ENCODE measurements at places on chromosomes 1 and 21.

GRCh38 chr1:184082541-184083415, 31.2 kb downstream of the TSEN15 start:
- DNase-seq = no peak

DNA sequence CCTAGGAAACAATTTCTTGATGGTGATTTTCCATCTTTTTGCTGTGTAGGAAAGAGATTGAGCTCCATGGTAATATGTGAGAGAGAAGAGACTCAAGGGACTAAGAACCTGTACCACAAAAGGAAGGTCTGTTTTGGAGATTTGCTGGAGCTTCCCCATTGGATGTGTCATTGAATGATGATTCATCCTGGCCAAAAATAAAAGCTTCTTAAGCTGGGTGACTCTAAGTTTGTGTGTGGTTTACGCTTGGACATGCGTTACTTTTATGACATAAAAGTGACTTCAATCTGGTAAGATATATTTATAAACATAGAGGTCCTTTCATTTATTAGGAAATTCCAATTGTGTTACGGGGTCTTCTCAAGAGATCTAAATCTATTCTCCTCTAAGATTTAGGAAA, 17.4 kb upstream of the IL19 start:
- DNase-seq = no peak

DNA sequence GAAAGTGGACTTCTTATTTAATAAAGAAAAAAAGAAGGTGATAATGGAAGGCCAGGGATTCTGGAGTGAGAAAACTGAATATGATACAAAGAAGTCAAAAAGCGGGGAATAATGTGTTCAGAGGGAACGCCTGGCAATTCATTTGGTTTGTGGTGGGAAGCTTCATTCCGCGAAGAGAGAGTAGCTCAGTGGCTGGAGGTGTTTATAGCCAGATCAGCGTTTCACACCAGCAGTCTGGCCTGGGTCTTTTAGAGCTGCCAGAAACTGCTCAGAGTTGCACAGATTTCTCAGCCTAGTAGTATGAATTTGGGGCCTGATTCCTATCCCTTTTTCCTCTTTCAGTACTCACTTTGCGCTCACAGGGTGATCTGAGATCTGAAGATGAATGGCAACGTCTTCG, 67.8 kb upstream of the IPO9 start:
- DNase-seq = no peak

DNA sequence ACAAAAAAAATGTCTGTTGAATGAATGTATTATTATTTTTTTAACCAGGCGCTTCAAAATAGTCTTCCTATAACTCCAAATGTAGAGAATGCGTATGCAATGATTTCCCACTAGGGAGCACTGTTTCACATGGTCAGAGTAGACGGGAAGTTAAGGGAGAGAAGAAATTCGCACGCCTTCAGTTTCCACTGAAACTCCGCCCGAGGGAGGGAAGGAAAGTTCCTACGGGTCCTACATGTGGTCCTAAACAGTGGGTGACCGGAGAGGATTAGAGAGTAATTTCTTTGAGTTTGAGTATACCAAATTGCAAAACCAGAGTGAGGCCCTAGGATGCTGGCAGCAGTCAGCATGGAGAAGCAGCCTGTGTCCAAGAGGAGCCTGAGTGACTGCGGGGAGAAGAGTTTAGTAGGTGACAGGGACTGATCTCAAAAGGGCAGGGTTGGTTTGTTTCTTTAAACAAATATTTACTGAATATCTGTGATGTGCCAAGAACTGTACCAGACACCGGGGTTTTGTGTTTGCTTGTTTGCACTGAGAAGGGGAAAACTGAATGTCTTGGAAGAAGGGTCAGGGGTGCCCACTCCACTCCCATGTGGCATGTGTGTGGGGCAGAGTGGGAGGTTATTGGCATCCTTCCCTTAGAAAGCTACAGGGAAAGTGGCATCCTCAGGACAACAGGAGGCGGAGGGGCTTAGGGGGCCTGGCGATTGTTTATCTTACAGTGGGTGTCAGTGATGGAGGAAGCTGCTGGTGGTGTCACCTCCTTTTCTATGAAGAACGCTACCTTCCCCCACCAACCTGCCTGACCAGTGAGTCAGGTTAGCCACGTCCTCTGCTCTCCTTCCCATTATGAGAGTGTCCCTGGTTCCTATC, 22.8 kb downstream of the RNU5D-1 start:
- no peak for DNase-seq

DNA sequence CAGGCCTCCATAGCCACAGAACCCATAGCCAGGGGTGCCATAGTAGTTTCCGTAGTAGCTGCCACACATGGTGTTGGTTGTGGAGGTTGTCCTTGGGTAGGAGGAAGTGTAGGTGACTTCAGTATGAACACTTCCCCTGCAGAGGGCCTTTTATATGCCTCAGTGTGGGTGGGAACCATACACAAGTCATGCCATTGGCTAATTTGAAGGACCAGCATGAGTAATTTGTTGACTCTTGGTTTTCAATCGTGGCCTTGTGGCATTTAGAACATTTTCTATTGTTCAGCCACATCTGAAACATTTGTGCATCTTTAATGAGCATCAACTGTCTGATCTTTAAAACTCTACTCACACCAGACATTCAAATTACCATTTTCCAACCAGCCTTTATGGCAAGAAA, at the start of gene KRTAP6-1:
KRTAP6-1 (minus strand) TSS at position 95 of the 400 bp plus-strand sequence; CDS start at position 69, 26 bp downstream.
- no peak for DNase-seq

DNA sequence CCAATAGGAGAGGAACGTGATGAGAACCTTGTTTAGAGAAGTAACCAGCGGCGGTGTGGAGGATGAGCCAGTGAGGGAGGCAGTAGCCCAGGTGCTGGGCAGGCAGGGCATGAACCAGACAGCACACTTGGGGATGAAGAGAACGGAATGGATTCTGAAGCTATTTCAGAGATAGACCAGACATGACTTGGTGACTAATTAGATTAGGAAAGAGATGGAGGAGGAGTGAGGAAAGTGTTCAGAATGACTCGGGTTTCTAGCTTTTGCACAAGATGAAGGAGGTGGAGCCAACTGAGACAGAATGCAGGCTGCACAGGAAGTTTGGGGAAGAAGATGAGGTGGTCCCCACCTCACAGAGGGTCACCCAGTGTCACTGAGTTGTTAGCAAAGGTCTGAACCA, 5.1 kb downstream of the PEF1 start:
- DNase-seq = no peak

DNA sequence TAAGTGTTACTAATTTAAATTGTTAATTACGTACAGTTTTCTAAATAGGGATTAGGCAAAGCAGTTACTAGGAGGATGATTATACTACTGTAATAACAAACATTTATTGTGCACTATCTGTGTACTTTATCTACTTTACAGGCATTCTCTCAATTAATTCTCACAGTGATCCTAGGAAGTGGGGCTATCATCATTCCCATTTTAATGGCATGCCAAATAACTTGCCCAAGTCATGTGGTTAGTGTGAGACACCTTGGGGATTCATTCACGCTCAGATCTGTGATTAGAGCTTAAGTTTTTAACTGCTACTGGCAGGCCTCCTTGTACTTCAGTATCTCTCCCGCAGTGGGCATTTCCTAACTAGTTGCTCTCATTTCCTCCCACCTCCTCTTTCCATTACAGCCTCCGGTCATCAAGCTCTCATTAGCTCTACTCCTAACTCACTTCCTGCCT, 11.5 kb downstream of the PHLDA3 start:
- DNase-seq = no peak

DNA sequence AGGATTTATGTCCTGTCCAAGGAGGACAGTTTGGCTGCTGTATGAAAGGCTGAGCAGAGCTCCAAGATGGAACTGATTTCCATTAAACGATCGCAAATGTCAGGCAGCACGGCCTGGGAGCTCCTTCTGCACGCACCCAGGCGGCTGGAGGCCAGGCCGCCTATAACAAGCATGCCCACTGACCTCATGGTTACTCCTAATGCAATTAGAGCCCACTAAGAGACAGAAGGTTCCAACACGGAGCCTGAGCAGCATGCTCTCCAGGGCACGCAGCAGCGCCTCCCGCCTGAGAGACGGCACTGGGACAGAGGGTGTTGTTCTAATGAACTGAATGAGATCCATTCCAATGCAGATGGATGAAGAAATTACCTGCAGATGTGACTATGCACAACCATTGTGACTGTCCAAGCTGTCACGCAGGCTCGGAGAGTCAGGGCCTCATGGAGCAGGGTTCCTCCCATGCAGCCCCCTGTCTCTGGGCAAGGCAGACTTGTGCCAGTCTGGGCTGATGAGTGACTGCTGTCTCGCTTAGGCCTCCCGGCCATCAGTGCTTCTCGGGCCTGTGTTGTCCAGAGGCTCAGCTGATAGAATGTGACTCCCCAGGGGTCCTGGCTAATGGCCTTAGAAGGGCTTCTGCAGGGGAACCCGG, 25.2 kb upstream of the CDCA8 start:
- no peak for DNase-seq

DNA sequence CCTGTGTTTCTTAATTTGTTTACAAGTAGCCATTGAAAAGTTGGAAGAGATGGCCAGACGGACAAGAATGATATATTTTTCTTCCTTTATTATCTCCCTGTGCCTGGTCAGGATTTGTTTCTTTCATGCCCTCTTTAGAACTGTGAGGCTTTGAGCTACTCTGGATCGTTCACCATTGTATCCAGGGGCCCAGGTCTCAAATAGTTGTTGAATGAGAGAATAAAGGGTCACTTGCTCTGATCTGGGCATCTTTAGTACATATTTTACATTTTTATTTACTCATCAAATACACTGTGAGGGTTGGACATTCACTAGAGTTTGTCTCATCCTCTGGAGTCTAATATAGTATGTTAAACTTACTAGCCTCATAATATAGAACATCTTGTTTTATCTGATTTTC, 48.7 kb downstream of the IVNS1ABP start:
- no peak for DNase-seq

DNA sequence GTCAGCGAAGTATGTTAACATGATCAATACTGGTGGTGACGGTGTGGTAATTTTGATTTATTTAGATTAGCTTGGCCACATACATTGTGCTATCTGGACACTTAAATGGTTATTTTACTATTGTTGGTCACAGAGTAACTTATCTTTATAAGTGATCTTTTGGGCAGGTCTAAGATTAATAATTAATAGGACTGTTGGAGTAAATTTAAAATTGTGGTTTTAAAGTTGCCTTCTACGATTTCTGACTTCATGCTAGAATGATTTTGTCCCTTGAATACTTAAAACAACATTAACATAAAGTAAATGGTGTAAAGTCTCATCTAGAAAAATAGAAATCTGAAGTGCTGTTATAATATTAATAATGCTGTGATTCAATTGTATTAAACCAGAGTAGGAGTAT, 14.7 kb downstream of the SRRM1 start:
- DNase-seq = no peak

GRCh38 chr1:101325144-101325543, 88.3 kb downstream of the S1PR1 start:
- no peak for DNase-seq

- DNase-seq = no peak
Observed at GRCh38 chr1:233459968-233460367, 132.4 kb downstream of the MAP3K21 start.

DNA sequence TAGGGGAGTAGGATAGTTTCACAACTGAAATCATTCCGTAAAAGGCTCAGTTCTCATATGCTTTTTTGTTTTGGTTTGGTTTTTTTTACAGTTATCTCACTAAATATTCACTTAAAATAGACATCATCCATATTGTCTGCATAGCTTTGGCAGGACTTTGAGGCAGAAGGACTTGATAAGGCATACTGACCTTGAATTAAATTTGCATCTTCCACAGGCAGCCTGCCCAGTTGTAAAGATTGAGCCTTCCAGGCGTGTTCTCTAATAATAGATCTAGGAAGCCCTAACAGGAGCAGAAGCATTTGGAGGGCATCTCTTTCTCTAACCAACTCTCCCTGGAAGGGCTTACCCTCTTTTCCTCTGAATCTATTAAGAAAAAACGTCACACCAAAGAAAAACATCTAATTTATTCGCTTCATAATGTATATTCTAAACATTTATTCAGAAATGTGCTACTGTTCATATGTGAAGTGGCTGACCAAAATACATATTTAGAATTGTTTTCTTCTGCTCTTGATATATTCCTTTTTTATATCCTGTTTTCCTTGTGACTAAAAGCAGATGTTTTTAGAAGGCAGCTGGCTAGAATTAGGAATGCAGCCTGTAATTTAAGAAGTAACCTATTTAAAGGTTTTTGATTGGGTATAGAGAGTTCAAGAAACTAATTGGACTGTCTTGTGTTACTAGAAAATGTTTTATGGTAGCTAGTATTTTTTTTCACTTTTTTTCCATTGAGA, 20.2 kb downstream of the DESI2 start:
- no peak for DNase-seq

DNA sequence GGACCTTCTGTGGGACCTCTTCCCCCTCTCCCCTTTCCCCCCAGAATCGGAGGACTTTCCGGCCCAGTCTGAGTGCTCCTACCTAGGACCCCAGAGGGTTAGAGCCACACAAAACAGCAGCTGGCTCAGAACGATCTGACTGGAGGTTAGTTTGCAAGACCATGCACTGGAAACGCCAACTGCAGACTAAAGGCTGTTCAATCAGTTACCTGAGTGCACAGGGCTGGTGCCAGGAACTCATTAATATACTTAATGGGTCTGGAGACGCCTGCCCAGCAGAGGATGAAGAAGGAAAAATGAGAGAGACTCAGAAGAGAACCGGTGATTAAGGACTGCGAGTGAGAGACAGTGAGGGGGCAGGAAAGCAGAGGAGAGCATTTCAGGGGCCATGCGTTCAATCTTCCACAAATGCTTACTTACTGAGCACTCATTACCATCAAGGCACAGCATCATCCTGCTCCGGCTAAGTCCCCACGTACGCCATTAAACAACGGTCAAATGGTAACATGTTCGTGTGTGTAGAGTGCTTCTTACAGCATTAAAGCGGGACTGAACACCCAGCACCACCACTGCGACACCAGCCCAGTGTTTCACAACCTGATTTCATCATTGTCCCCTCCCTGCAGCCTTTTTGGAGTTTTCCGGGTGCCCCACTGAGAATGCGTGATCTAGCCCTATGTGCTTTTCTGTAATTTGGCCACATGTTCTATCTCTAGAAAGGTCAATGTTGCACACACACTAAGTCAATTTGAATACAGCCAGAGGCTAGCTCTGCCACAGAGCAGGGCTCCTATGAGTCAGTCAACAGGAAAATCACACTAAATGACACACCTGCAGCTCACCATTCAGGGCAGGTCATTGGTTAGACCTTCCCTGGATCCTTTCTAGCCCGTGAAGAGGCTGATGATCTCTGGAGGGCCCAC, 7.6 kb downstream of the ENO1 start:
- DNase-seq = no peak

- DNase-seq = no peak
Observed at GRCh38 chr1:19317126-19317910, 5.2 kb downstream of the SLC66A1 start.

GRCh38 chr1:154404511-154404931, 622 bp upstream of the IL6R start:
- no peak for DNase-seq

GRCh38 chr1:229229137-229229720, 41.7 kb upstream of the RAB4A start:
- DNase-seq = no peak

DNA sequence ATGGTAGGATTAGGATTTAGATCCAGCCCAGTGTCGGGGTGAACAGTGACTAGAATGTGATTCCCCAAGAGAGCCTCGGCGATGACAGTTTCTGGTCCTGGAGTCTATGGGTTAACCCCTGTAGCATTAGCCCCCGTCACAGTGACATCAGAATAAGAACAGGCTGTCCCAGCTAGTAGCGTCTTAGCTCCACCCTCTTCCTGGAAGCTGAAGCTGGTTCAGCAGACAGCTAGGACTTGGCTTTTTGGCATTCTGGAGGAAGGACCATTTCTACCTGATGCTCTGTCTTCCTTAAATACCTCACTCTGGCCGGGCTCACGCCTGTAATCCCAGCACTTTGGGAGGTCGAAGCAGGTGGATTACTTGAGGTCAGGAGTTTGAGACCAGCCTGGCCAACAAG, 5.0 kb downstream of the NDUFS2 start:
- no peak for DNase-seq

- no peak for DNase-seq
Observed at GRCh38 chr1:104768466-104768865, 1018.8 kb downstream of the AMY1C start.

All from stimulated activated CD4-positive, alpha-beta T cell treated with anti-CD3 and anti-CD28 coated beads, Interleukin-12 subunit alpha, Interleukin-12 subunit beta, amount 100 ng/mL, for 24 hours (primary cell).